ENCODE measurements at places on chromosomes 5 and 9.

DNA sequence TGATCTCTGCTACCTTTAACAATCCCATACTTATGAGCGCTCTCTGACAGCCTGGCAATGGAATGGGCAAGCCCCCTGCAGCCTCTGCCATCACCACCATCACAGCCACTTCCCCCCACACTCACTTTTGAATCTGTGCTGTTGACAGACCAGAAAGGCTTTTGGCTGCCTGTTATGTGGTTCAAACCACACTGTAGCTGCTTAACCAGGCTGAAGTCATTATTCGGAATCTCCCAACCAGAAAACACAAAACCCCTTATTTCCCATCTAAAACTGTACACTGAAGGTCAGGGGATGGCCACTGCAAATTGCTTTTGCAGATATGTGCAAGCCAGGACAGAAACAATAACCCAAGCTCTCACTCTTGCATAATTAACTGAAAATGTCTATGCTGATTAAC, 35.8 kb downstream of the PTCH1 start:
- DNase-seq: no peak
- no peaks in the 10 kb centered on the region for H3K36me3 ChIP-seq
- H3K4me3 ChIP-seq: no peak overlapping the region

GRCh38 chr9:18906656-18907395, 126.2 kb downstream of the SAXO1 start:
- no peaks in the 10 kb centered on the region for H3K27me3 ChIP-seq
- DNase-seq: peak; percentile 45
- no peaks in the 10 kb centered on the region for H3K4me1 ChIP-seq
- H3K36me3 ChIP-seq: no peaks in the 10 kb centered on the region
- no peak overlapping the region for H3K4me3 ChIP-seq
- no peak overlapping the region for H3K27ac ChIP-seq

DNA sequence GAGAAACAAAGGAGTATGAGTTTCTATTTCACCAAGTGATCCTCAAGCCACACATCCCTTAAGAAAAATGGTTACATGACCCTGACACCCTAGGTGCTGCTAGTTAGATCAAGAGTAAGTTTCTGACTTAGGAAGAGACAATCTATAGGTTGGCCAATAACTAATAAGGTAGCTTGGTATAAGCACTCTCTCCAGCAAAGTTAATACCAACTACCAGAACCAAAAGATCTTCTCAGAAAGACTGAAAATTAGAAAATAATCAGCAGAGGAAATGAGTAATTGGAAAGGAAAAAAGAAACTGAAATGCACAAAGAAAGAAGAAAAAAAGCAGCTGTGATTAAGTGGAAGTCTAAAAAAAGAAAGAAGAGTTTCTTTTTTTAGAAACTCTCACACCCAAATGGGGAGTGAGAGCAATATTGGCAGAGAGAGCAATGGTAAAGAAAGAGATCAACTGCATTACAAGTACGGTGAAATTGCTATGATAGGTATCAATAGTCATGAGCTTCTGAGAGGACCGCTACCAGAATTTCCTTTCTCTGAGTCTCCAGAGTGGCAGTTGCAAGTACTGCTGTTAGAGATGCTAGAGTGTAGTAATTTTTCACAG, 195.5 kb downstream of the TMEM167A start:
- no peak overlapping the region for H3K4me3 ChIP-seq
- H3K27me3 ChIP-seq: no peaks in the 10 kb centered on the region
- no peak for DNase-seq
- peaks cover 20% of the 10 kb centered on the region for H3K4me1 ChIP-seq

DNA sequence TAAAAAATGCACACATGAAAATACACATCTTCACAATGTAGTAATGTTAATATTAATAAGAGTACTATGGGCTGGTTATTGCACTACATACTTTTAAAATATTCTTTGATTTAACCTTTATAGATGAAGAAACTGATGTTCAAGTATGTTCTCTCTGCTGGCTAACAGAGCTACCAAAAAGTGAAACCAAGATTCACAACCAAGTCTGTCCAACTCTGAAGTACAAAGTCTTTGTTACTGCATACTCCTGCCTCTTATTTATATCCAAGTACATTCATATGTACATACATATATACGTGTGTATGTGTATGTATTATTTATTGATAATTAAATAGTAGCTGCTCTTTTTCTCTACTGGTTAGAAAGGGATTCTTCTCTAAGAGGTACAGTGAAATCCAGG, 325.6 kb downstream of the BNC2 start:
- no peak overlapping the region for H3K4me3 ChIP-seq
- no peaks in the 10 kb centered on the region for H3K36me3 ChIP-seq
- no peak overlapping the region for H3K27ac ChIP-seq
- no peak for DNase-seq

- H3K4me1 ChIP-seq: no peaks in the 10 kb centered on the region
- no peak overlapping the region for H3K4me3 ChIP-seq
- no peak for DNase-seq
- H3K27ac ChIP-seq: no peak overlapping the region
- H3K36me3 ChIP-seq: no peaks in the 10 kb centered on the region
- no peaks in the 10 kb centered on the region for H3K27me3 ChIP-seq
Observed at GRCh38 chr9:81468084-81468595, 221.2 kb downstream of the TLE1 start.

DNA sequence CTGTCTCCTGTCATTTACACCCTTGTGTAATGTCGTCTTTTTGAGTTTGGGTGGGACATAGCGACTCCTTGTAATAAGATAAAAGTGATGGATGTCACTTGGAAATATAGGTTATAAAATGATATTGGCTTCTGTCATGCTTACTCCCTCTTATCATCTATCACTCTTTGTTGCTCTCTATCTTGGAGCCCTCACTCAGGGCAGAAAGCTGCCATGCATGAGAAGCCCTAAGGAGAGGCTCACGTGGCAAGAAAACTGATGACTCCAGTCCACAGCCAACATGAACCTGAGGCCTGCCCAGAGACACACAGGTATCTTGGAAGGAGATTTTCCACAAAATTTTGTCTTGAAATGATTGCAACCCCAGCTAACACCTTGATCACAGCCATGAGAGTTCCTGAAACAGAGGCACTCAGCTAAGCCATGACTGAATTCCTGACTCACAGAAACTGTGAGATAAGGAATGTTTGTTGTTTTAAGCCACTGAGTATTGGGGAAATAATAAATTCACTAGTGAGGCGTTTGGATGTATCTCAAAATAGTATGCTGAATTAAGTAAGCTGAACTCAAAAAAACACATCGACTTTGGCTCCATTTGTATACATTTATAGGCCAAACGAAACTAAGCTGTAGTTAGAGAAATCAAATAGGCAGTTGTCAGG, 216.7 kb downstream of the CDH18 start:
- no peak overlapping the region for H3K4me3 ChIP-seq
- no peaks in the 10 kb centered on the region for H3K36me3 ChIP-seq
- H3K27me3 ChIP-seq: no peaks in the 10 kb centered on the region
- peaks cover 8% of the 10 kb centered on the region for H3K4me1 ChIP-seq

- no peak overlapping the region for H3K27ac ChIP-seq
- H3K27me3 ChIP-seq: no peaks in the 10 kb centered on the region
- DNase-seq: no peak
- peaks cover 13% of the 10 kb centered on the region for H3K4me1 ChIP-seq
- H3K4me3 ChIP-seq: no peak overlapping the region
Observed at GRCh38 chr5:138536215-138536614, 6.8 kb downstream of the ETF1 start.

DNA sequence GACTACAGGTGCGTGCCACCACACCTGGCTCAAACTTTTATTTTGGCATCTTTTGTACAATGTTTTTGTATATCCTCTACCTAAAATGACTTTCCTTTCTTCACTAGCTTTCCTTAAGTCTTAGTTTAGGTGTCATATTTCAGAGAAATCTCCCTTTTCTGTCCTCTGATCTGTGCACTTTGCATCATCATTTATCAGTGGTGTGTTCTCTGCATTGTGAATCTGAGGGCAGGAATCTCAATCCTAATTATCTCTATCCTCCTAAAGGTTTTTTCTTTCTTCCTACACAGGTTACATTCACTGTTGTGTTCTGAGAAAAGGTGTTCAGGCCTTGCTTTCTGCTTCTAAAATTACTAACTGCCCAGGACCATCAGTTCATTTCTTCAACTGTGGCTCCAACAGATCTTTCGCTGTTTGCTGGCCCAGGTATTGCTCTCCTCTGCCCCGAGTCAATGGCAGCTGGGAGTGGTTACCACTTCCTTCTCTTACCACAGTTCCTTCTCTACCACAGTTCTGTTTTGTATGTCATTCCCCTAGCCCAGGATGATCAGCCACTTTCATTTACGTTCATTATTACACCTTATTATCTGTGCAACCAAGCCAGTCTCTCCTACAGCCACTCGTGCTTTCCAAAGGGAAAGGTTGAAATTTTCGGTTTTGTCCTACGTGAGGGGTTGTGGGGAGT, 14.0 kb downstream of the TGFBR1 start:
- H3K36me3 ChIP-seq: no peaks in the 10 kb centered on the region
- no peak overlapping the region for H3K27ac ChIP-seq
- H3K27me3 ChIP-seq: no peaks in the 10 kb centered on the region

DNA sequence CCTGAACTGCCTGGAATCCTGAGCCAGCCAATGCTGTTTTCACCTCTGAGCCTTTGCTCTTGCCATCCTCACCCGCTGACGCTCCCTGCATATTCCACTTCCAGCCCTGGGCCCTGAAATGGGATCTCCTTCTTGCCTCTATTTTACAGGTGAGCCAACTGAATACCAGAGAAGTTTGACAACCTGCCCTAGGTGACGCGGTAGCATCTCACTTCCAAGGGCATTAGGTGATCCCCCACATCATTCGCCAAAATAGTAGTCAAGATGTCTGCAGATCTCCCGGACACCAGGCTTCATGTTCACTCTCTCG, 43.5 kb downstream of the FOXI1 start:
- no peak overlapping the region for H3K27ac ChIP-seq
- no peak overlapping the region for H3K4me3 ChIP-seq
- no peak for DNase-seq
- no peaks in the 10 kb centered on the region for H3K36me3 ChIP-seq

DNA sequence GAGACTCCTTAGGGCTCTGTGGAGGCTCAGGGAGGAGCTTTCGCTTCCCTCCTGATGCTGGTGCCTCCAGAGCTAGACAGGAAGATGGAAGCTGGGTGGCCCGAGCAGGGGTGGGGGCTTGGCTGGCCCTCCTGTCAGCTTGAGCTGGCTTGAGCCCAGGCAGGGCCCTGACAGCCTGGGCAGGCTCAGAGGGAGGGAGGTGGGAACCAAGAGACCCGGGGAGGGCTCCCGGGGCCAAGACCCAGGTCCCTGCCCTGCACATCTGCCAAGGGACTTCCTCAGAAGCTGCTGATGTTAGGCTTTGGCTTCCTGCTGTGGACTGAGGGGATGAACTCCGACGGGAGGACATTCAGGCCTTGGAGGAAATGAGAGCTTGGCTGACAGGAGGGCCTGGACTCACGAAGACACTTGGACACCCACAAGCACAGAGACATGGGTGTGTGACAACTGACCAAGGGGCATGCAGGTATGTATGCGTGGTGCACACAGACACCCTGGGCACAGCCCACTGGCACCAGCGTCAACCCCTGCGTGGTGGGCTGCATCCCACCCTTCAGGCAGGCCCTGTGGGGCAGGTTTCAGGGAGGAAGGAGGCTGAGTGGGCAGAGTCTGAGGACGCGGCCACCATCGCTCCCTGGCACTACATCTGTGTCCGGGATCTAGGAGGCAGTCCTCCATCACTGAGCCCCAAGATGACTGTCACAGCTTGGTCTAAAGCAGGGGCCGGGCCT, 1.7 kb upstream of the LTC4S start:
- peaks cover 8% of the 10 kb centered on the region for H3K4me1 ChIP-seq
- no peak overlapping the region for H3K27ac ChIP-seq
- no peak for DNase-seq
- H3K36me3 ChIP-seq: no peaks in the 10 kb centered on the region
- H3K27me3 ChIP-seq: no peaks in the 10 kb centered on the region

- H3K36me3 ChIP-seq: no peaks in the 10 kb centered on the region
- DNase-seq: no peak
- H3K4me3 ChIP-seq: no peak overlapping the region
- H3K27me3 ChIP-seq: no peaks in the 10 kb centered on the region
Observed at GRCh38 chr9:93295456-93296076, 111.6 kb downstream of the WNK2 start.

DNA sequence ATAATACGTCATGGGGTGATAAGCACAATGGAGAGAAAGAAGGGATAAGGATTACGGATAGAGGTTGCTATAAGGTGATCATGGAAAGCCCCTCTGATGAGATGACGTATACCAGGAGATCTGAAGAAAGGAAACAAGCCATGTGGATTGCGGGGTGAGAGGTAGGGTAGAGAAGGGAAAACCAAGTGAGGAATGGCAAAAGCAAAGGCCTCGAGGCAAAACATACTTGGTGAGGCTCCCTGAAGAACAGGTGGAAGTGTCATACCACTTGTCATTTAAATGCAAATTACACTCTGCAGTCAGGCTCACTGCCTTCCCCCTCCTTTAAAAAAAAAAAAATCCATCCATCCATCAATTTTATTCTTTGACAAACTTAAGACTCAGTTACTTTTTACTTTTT, 420.8 kb downstream of the RAB3C start:
- no peaks in the 10 kb centered on the region for H3K4me1 ChIP-seq
- no peaks in the 10 kb centered on the region for H3K36me3 ChIP-seq
- no peak overlapping the region for H3K27ac ChIP-seq
- DNase-seq: no peak

DNA sequence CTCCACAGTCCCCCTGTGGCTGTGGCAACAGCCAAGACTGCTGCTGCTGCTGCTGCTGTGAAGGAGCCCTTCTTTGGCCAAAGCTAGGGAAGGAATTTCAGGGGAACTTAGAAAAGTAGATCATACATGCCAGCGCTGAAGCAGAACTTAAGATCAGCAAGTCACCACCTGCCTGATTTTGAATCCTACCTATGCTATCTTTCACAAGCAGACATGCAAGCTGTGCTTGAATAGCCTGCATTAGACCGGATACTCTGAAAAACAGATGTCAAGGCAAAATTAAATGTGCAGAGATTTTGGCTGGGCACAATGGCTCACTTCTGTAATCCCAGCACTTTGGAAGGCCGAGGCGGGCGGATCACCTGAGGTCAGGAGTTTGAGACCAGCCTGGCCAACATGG, 99.3 kb upstream of the ZNF366 start:
- peaks cover 30% of the 10 kb centered on the region for H3K4me1 ChIP-seq
- DNase-seq: no peak
- H3K36me3 ChIP-seq: no peaks in the 10 kb centered on the region
- no peak overlapping the region for H3K4me3 ChIP-seq
- H3K27me3 ChIP-seq: no peaks in the 10 kb centered on the region
- no peak overlapping the region for H3K27ac ChIP-seq

GRCh38 chr5:38715696-38716095, 130.1 kb upstream of the OSMR start:
- no peak overlapping the region for H3K4me3 ChIP-seq
- no peaks in the 10 kb centered on the region for H3K36me3 ChIP-seq
- H3K27ac ChIP-seq: no peak overlapping the region
- no peak for DNase-seq

GRCh38 chr9:37966412-37967013, 62.6 kb upstream of the SLC25A51 start:
- no peak overlapping the region for H3K4me3 ChIP-seq
- peaks cover 85% of the 10 kb centered on the region for H3K4me1 ChIP-seq
- H3K27me3 ChIP-seq: no peaks in the 10 kb centered on the region
- no peak for DNase-seq
- peak overlapping the region; percentile 99 for H3K27ac ChIP-seq

- no peak overlapping the region for H3K27ac ChIP-seq
- no peaks in the 10 kb centered on the region for H3K36me3 ChIP-seq
- DNase-seq: peak; percentile 26
- peaks cover 31% of the 10 kb centered on the region for H3K27me3 ChIP-seq
Observed at GRCh38 chr5:168097876-168098653, 193.4 kb upstream of the WWC1 start.

GRCh38 chr9:88451160-88451559, 62.9 kb downstream of the SPIN1 start:
- peaks cover 13% of the 10 kb centered on the region for H3K36me3 ChIP-seq
- no peak overlapping the region for H3K27ac ChIP-seq
- H3K4me1 ChIP-seq: no peaks in the 10 kb centered on the region
- no peak overlapping the region for H3K4me3 ChIP-seq
- H3K27me3 ChIP-seq: no peaks in the 10 kb centered on the region
- no peak for DNase-seq

All from PC-3 (cell line).